ENCODE measurements at places on chromosomes 2 and 18.

GRCh38 chr18:32310101-32310500, 120.3 kb downstream of the MEP1B start:
- DNase-seq, result no peak

DNA sequence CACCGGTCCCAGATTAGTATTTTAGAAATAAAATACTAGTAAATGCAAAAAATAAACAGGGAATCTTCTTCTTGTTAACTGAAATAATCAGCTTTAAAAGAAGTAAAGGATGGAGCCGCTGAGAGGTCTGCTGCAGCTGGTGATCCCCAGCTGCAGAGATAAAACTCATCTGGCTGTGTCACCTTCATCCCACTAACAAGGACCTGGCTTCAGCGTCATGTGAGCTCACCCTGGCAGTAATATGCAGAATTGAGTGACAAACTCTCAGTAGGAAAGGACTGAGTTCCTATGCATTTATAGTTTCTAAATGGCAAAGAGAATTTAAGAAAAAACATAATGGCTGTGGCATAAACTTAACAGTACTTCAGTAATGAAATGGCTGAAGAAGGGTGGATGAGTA, 27.3 kb downstream of the VPS4B start:
- no peak for DNase-seq

- no peak for DNase-seq
Observed at GRCh38 chr2:160315337-160315736, 115.3 kb upstream of the ITGB6 start.

GRCh38 chr2:11073251-11073650, 82.0 kb upstream of the SLC66A3 start:
- no peak for DNase-seq

DNA sequence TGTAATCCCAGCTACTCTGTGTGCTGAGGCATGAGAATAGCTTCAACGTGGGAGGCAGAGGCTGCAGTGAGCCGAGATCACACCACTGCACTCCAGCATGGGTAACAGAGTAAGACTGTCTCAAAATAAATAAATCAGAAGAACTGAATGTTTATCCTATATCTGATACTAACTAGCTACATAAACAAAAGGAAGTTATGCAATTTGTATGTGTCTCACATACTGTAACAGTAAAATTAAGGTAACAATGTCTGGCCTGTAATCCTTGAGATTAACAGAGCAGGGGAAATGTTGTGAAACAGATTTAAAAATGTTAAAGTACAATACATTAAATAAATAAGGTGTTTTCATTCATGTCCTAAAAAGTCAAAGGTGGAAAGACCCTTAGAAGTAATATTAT, 150.8 kb downstream of the MEMO1 start:
- no peak for DNase-seq

DNA sequence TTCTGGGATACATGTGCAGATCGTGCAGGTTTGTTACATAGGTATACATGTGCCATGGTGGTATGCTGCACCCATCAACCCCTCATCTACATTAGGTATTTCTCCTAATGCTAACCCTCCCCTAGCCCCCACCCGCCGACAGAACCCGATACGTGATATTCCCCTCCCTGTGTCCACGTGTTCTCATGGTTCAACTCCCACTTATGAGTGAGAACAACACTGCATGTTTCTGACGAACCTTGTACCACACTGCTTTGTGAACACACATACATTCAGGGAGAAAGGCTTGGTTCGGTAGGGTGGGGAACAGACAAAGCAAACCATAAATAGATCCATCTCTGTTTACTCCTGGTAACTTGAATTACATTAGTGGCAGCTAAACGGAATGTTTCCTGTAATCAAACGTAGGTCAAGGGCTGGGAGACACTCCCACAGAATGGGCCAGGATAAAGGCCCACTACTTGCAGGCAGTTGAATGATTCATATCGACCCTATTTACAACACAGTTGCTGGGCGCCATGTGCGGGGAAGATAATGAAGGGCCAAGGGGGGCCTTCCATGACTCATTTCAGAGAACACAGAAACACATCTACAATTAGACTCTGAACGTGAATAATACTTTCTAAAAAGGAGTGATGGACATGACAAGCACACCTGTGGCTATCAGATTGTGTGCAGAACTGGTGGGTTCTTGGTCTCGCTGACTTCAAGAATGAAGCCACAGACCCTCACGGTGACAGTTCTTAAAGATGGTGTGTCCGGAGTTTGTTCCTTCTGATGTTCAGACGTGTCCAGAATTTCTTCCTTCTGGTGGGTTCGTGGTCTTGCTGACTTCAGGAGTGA, 56.8 kb upstream of the KIDINS220 start:
- DNase-seq, result no peak

GRCh38 chr2:85318222-85319074, 9.3 kb downstream of the TGOLN2 start:
- no peak for DNase-seq

- DNase-seq, result no peak
Observed at GRCh38 chr2:102002228-102002627, 10.5 kb downstream of the IL1R2 start.

- DNase-seq, result peak; percentile 68
Observed at GRCh38 chr2:20667151-20667530, 197 bp downstream of the GDF7 start.

- DNase-seq, result no peak
Observed at GRCh38 chr2:148924514-148925178, 49.6 kb downstream of the KIF5C start.

GRCh38 chr2:170596576-170596975, 118.6 kb upstream of the SP5 start:
- DNase-seq, result no peak

DNA sequence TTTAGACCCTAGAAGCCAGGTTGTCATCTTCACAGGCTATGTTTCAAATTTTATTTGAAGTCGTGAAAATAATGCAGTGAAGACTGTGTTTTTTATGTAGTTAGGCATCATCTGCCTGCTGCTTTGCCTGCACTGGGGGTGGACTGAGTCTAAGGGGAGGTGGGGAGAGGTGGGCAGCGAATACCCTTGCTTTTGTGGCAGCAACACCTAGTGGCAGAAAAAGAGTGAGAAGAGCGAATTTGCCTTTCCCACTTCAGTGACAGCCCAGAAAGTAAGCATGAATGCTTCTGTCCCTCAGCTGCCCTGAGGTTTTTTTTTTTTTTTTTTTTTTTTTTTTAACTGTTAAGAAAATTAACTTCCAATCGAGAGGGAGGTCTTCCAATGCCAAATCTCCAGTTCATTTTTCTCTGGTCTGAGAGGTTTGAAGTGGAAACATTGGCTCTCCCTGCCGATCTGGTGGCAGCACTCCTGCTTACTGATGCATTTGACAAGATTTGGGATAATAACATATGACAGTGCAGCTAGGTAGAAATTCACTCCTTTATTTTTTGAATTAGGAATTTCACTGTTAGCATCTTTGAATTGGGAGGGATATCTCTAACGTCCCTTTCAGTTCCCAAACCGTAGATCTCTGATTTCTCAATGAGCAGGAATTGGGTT, 60.3 kb upstream of the LYPD6B start:
- DNase-seq, result no peak

- DNase-seq, result no peak
Observed at GRCh38 chr2:11050565-11050964, 104.7 kb upstream of the SLC66A3 start.

DNA sequence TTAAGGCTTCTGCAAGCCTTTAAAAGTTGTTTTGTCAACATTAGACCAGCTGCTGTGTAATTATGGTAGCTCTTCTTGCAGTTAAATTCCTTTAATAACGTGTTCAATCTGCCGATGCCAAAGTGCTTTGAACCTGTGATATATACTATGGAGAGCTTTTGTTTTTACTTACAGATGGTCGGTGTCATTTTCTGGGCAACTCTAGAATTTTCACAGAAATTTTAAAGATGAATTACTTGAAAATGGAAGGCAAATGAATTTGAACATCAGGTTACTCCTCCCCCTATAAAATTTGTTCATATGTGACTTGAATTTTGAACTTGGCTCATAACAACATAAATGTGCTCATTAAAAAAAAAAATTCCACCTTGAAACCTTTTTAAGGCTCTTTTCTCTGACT, 23.0 kb downstream of the LYPD6 start:
- DNase-seq, result no peak

DNA sequence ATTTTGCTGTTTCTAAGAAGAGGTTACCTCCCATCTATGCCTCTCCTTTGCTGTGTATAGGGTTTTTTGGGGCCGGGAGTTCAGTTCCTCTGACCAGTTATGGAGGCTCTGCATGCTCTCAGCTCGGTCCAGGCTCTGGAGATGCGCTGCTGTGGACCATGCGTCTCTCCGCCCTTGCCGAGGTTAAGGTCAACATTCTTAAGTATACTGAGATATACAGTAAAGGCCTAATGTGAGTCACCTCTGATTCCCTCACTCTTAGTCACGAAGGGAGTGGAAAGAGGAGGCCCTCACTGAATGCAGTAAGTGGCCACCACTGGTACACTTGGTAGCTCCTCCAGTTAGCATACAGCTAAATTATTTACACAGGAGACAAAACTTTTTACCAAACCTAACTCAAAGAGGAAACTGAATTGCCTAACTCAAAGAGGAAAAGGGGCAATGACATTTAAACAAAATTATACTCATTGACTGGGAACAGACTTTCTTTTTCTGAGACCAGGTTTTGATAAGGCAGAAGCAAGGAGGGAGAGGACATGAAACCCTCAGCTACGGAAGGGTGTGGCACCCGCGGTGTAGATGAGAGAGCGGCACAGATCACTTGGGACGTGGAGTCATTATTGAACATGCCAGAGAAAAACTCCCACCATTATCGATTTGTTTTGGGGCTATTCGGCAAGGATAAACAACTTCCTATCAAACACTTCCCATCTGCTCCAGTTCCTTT, 98.7 kb downstream of the COPS8 start:
- no peak for DNase-seq

DNA sequence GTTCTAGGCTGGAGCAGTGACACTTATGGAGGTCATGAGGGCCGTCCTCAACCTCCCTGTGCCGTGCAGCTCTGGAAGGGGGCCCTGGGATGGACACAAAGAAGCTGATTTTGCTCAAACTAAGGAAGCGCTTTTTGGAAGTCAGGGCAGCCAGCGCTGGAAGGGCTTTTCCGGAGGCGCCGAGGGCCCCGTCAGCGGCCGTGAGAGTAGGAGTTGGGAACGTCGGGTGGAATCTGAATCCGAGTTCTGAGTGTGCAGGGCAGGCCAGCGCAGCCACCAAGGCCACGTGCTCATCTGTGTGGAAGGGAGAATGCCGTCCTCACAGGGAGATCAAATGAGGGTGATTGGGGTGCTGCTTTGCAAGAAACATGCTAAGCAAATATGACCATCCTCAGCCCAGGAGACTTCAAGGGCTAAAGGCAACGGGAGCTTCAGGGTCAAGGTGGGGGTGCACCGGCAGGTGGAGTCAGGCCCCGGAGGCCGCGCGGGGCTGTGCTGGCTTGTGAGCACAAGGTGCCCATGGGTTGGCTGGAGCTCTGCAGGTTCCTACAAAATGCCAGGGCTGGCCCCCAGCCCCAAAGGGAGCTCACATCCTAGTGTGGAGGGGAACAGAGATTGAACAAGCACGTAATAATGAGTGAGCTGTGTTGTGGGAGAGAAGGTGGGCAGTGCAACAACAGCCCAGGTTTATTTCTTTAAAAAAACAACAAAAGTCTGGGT, 70.4 kb upstream of the HPCAL1 start:
- DNase-seq, result no peak

DNA sequence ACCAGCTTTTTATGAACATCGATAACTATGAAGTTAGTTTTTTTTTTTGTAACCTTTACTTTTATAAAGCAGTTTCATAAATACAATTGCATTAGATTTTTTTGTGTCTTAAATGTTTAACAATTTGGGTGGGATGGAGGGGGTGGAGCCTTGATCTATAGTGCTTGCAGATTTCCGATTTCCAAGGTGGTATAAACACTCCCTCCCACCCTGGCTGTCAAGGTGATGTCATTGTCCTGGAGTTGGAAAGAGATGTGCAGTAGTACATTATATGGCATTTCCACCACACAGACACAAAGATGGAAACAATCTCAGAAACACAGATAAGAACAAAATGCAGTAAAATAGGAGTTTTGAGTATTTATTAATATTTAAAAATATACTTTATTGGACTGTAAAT, 114.4 kb downstream of the TTN start:
- no peak for DNase-seq

GRCh38 chr2:31430439-31431165, 16.1 kb upstream of the XDH start:
- DNase-seq, result no peak

DNA sequence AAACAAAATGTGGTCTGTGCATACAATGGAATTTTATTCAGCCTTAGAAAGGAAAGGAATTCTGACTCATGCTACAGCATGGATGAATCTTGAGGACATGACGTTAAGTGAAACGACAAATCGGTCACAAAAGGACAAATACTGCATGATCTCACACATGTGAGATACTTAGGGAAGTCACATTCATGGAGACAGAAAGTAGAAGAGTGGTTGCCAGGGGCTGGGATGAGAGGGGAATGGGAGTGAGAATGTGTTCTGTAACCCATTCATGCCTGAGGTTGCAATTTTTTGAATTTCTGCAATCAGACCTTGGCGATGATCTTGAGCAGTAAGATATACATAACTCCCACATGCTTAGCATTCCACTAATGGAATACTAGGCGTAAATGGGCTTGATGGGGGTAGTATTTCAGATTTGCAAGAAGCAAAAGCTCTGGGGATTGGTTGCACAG, 22.0 kb downstream of the FHL2 start:
- no peak for DNase-seq

GRCh38 chr2:43070030-43070429, 156.4 kb downstream of the ZFP36L2 start:
- DNase-seq, result no peak

- peak; percentile 76 for DNase-seq
Observed at GRCh38 chr18:50559752-50560680, at the start of gene MAPK4. Gene MAPK4, plus strand, starts transcription at chr18:50560087. Its CDS starts 103,872 bp downstream, at chr18:50663959.

GRCh38 chr2:179558010-179558934, 293.6 kb upstream of the SESTD1 start:
- no peak for DNase-seq

DNA sequence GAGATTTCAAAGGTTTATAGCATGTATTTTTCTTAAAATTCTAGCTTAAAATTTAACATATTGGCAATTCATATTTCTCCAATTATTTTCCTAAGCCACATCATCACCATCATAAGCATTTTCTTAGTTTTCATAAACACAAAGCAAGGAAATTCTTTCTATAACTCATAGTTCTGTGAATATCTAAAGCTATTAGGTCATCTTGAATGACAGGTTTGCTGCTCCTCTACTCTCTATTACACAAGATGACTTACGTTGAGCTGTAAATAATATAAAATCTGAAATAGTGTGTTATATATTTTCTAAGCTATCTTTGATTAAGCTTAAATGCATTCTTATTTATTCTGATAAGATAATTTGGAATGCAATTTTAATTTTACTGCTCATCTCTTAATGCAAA, 984.6 kb upstream of the CNTNAP5 start:
- no peak for DNase-seq

All from GM13977 (cell line).